Foreskin melanocyte (primary cell): ENCODE measurements at places on chromosomes 16 and 17.

DNA sequence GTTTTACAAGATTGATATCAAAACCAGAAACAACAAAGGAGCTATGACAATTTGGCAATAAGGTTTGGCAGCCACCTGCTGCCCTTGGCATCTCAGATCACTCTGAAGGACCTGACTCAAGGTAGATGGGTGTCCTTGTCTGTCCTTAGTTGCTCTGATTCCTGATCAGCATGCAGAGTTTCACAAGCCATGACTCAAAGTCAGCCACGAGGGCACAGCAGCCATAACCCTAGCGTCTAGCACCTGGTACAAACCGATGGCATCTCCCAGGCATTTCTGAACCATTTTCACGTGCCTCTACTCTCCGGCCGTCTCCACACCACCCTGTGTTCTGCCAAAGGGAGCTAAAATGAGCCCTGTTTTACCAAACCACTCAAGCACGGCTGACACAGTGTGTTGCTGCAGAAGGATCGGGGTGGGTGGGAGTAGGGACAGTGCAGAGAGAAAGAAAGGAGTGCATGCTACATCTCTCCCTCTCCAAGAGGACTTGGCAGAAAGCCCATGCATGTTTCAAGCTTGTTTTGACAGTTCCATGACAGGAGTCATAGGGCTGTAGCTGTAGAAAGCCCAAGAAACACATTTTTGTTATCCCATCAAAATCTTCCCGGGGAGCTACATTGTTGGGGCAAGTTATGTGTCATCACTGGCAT, 297.3 kb downstream of the ABCC12 start:
- no peak for DNase-seq

DNA sequence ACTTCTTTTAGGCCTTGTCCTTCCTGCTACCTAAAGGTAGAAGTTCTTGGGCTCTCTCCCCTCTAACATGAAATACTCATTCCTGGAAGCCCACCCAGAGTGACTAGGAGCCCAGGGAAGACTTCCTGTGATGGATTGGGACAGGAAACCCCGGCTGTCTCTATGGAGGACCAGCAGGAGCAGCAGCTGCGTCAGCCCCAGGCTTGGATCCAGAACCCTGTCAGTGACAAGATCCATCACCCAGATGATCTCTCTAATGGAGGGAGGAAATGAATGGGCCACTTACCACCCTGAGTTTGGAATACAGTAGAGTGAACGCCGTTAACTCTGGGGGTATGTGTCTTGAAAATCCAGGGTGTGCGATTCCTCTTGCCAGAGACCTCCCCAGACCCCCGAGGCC, 195.7 kb upstream of the WSCD1 start:
- no peak for DNase-seq

- DNase-seq: peak; percentile 96
Measured at GRCh38 chr17:38853292-38854219, at the start of gene RPL23. Gene RPL23, minus strand, starts transcription at chr17:38853721. Its CDS starts 11 bp downstream, at chr17:38853710.

DNA sequence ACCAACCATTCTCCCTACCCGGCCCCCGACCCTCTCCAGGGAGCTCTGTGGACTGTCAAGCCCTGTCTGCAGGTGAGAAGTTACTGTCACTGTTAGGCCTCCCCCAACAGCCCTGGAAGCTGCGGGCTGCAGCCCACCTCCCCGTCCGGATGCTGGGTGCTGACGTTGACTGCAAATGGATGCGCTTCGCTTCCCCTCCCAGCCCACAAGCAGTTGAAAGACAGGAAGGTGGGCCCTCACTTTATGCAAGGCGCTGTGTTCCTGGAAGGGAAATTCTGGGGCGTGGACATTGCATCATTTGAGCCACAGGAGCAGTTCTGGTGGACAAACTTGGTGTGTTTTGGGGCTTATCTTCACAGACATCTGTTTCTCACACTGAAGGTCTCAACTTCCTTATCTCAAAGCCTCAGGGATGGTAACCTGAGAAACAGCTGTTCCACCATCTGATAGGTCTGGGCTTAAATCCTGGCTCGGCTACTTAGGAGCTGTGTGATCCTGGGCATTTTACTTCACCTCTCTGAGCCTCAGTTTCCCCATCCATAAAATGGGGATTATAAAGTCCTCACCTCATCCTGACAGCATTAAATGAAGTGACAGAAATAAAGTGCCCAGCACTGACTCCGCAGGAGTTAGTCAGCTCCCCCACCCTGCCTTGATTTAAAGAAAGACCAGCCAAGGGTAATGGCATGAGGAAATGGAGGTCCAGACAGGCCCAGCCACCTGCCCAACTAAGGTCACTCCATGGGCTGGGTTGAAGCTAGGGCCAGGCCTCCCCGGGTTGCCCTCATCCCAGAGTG, 4.6 kb upstream of the DRC7 start:
- no peak for DNase-seq

- no peak for DNase-seq
Measured at GRCh38 chr17:44308865-44309264, 464 bp downstream of the RUNDC3A start.

DNA sequence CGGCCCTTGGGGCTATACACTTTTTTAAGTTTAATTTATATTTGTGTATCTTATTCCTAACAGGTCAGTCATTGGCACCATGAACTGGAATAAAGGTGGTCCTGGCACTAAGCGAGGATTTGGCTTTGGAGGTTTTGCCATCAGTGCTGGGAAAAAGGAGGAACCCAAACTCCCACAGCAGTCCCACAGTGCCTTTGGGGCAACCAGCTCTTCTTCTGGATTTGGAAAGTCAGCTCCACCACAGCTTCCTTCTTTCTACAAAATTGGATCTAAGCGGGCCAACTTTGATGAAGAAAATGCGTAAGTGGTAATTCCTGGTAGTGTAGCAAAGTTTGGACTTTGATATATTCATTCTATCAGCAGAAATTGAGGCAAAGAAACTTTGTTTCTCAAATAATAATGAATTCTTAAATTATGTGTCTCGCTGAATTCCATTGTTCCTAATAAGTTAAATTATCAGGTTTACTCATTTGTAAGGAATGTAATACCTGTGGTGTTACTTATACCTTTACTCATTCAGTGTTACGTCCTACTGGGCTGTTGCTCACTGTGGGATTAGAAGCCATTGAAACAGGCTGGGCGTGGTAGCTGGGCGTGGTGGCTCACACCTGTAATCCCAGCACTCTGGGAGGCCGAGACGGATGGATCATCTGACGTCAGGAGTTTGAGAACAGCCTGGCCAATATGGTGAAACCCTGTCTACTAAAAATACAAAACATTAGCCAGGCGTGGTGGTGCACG, 13.2 kb downstream of the DDX42 start:
- no peak for DNase-seq

GRCh38 chr17:48439875-48440505, 10.0 kb upstream of the SKAP1 start:
- no peak for DNase-seq

DNA sequence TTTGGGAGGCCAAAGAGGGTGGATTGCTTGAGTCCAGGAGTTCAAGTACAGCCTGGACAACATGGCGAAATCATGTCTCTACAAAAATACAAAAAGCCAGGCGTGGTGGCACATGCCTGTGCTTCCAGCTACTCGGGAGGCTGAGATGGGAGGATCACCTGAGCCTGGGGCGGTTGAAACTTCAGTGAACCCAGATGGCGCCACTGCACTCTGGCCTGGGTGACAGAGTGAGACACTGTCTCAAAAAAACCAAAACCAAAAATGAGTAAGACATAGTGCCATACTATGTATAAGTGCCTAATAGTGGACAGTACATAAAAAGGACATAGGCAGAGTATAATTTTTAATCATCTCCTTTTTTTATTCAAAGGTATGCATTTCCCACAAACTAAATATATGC, 4.0 kb downstream of the CTC1 start:
- DNase-seq: no peak

DNA sequence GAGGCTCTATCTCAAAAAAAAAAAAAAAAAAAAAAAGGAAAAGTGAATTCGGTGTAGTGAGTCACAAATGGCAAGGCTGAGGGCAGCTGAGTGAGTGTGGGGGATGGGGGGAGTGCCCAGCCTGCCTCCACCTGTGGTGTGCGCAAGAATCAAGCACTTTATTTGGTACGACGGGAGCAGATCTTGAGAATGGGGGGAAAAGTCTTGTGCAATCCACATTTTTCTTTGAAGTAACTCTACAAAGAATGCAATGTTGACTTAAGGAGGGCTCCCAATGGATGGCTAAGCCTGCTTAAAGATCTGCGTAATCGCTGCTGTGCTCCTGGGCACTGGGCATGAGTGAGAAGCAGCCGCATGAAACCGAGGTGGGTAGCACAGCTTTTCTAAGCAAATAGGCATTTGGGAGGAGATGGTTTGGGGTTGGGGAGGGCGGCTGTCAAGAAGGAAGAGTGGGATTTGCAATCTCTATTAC, 28.2 kb downstream of the ATP2C2 start:
- no peak for DNase-seq

GRCh38 chr17:57668332-57668731, 76.8 kb downstream of the CCDC182 start:
- no peak for DNase-seq

GRCh38 chr16:7992616-7993015, 597.7 kb downstream of the TMEM114 start:
- DNase-seq: no peak

DNA sequence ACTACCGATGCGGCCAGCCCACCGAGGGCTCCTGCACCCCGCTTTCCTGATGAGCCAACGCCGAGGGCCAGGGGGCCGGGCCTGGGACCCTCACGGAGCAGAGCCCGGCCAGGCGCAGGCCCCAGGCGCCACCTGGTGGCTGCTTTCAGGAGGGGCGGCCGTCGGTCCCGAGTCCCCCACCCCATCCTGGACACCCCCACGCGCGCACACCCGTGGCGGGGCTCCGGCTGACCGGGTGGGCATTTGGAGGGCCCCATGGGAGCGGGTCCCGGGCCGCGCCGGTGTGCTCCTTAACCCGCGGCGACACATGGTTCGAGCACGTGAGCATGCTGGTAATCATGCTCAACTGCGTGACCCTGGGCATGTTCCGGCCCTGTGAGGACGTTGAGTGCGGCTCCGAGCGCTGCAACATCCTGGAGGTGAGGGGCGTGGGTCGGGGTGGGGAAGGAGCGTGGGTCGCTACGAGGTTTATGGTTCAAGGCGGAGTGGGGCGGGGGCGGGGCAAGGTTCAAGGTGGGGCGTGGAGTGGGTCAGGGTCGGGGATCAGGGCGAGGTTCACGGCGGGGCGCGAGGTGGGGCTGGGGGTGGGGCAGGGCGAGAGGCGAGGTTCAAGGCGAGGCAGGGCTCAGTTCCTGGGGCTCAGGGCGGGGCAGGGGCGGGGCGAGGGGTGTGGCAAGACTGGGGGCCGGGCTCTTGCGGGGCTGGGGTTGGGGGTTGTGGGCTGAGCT, 30.2 kb downstream of the TPSG1 start:
- no peak for DNase-seq

- no peak for DNase-seq
Measured at GRCh38 chr17:57541472-57542394, 203.4 kb downstream of the CCDC182 start.

DNA sequence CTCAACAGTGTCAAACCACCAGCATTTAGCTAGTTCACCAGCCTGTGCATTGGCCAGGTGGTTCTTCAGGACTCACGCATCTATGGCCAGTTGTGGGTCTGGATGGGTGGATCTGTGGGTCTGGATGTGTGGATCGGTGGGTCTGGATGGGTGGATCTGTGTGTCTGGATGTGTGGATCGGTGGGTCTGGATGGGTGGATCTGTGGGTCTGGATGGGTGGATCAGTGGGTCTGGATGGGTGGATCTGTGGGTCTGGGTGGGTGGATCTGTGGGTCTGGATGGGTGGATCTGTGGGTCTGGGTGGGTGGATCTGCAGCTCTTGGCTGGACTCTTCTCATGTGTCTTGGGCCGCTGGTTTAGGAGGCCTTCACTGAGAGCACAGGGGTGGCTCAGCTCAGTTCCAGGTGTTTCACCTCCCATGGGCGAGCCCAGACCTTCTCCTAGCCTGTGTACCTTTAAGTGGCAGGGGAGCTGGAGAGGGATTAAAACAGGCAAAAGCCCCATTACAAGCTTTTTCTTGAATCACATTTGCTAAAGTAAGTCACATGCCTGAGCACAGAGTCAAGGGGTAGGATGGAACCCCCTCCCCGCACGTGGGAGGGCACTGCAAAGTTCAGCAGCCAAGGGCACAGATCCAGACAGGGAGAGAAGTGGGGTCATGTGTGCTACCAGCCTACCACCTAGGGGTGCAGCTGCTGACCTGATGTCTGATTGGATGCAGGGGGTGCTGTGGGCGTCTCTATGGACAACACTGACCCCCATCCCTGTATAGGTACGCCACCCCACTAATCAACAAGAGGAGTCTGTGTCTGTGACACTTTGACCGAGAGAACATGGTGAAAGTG, 3.4 kb upstream of the NUBP1 start:
- no peak for DNase-seq

- DNase-seq: no peak
Measured at GRCh38 chr17:30368912-30369720, 9.6 kb upstream of the CPD start.

DNA sequence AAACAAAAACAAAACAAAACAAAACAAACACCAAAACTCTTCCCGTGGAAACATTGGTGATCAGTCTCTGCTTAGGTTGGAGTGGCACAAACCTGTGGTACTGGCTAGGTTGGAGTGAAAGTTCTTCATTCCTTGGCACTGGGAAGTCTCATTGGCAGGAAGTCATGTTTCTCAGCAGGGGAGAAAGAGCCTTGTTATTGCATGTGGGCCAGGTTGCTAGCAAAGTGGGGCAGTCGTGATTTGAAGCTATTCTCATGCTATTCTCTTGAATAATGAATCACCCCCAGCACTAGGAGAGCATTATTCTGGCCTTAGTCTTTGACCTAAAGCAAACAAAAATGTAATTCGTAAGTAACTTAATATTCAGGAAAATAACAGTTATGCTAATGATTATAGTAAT, 24.3 kb upstream of the B4GALNT2 start:
- DNase-seq: no peak

DNA sequence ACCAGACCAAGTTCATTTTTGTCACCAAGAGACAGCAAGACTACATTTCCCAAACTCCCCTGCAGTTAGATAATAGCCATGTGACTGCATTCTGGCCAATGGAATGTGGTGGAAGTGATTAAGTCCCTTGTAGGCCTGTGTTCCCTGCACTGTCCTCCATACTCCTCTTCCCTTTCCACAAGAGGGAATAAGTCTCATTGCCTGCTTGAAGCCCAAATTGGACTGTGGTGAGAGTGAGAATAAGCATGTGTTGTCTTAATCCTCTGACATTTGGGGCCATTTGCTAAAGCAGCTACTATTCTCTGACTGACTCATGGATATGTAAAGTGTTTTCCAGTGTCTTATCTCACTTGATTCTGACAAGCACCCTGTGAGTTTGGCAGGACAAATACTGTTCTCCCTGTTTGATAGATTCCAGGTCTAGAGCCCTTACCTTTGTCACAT, 20.7 kb downstream of the PIK3R6 start:
- DNase-seq: peak; percentile 50

GRCh38 chr16:23081675-23082119, 67.6 kb downstream of the USP31 start:
- DNase-seq: no peak

GRCh38 chr16:83040174-83040573, 413.4 kb downstream of the CDH13 start:
- DNase-seq: no peak
